ENCODE measurements at places on chromosomes 1 and 21.

DNA sequence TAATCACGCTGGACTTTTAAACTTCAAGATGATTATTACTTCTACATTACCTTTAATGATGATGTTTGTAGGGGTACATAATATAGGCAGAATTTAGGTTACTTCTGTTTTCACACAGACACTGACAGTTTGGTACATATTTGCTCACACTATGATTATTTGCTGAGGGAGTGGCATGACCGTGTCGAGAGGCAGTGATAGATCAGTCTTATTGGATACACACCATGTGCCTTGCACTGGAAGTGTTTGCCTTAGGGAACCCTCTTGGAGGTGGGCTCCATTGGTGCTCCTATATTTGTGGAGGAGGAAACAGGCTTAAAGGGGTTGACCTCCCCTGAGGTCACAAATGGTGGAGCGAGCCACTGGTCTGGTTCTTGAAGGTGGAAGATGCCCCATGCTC is 132.1 kb downstream of the PRDM2 start:
- no peak for DNase-seq

DNA sequence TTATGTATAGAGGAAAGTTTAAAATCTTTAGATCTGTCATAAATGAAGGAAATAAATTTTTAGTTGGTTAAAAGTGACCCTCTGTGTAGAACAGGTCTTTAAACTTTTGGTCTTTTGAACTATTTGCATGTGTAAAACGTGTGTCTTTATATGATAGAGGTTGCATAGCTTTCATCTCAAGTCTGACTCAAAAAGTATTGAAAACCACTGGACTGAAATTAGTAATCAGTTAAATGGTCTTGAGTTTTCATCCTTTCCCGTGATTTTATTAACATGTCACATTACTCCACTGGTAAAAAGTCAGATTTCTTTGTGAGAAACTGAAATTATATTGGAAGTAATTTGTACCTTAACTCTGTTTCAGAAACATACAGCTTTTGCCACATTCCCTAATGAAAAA is 1.8 kb downstream of the RNPC3 start:
- no peak for DNase-seq

- DNase-seq: no peak
Observed at GRCh38 chr1:221761354-221762002, 19.6 kb upstream of the DUSP10 start.

DNA sequence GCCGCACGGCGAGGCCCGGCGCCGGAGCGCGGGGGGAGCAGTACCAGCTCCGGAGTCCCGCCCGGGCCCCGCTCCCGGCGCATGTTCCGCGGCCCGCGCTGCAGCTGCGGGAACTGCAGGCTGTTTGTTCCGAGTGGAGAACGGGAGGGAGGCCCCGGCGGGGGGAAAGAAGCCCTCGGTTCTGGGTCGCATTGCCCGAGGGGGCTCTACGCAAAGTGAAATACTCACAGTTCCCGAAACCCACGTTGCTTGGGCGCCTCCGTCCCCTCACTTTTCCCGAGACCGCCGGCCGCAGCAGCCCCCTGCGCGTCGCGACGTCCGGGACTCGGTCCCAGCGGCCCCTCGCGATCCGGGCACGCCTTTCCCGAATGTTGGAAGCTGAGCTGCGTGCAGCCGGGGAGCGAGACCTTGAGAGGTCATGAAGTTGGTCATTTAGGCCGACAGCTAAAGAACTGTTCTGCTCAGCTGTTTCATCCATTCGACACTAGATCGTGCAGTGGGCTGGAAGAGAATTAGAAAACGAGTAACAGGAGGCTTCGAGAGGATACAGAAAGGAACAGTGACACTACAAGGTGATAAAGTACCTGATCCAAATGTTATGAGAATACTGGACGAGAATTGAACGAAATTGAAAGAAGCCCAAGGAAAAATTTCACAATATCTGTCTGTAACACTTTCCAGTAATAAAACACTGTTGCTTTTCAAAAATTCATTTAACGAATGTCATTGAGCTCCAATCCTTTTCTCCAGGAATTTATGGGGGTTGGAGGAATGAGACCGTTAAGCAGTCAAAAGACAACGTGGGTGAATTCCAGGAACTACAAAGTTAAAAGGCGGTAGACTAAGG is 657 bp upstream of the LIN9 start:
- no peak for DNase-seq

- DNase-seq: peak; percentile 61
Observed at GRCh38 chr21:37073417-37074196, 553 bp downstream of the TTC3 start.

- no peak for DNase-seq
Observed at GRCh38 chr1:201277441-201277840, 5.9 kb upstream of the PKP1 start.

GRCh38 chr1:64623750-64624191 is 121.1 kb upstream of the RAVER2 start:
- no peak for DNase-seq

GRCh38 chr1:25183126-25183980 is 48.9 kb downstream of the SYF2 start:
- DNase-seq: no peak

- DNase-seq: no peak
Observed at GRCh38 chr1:30900931-30901560, 7.5 kb downstream of the SDC3 start.

DNA sequence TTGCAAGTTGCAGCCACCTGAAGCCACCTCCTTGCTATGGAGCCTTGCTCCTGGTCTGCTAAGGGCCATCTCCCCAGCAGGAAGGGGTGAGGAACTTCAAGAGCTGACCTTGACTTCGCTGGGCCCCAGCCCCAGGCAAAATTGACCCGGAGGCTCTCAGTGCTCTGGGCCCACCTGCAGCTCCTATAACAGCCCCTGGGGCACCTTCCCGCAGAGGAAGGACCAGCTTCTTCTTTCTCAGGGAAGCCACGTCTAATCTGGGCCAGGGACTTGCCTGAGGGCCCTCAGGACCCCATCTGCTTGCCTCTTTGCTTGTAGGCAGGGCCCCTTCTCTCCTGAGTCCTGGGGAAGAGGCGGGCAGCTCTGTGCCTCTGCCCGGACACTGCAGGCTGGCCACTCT is 30.9 kb upstream of the GNPAT start:
- DNase-seq: no peak
